ENCODE measurements at places on chromosomes 3 and 15.

DNA sequence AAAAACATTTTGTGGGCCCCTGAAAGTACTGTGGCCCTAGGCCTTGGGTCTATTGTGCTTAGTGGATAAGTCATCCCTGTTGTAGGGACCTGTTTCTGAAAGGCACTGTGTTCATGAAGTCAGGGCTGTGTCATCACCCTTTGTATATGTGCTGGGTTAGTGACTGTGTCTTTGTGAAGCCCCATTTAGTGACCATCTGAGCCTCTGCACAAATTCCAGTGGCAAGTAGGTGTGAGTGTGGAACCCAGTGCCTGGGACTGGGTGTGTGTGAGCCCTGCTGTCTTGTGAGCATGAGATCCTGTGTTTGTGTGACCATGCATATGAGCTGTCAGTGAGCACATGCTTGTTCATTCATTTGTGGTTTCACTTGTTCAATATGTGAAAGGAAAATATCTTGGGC, 1.2 kb upstream of the HYAL1 start:
- DNase-seq = no peak

- no peak for DNase-seq
Observed at GRCh38 chr3:19155375-19155774, 7.1 kb downstream of the KCNH8 start.

- DNase-seq = no peak
Observed at GRCh38 chr3:171646357-171647133, 163.7 kb downstream of the PLD1 start.

- DNase-seq = no peak
Observed at GRCh38 chr15:35771746-35772442, 225.9 kb upstream of the DPH6 start.

GRCh38 chr3:196335503-196335948, 2.7 kb downstream of the TM4SF19 start:
- no peak for DNase-seq

- no peak for DNase-seq
Observed at GRCh38 chr3:35965908-35966307, 326.6 kb downstream of the ARPP21 start.

DNA sequence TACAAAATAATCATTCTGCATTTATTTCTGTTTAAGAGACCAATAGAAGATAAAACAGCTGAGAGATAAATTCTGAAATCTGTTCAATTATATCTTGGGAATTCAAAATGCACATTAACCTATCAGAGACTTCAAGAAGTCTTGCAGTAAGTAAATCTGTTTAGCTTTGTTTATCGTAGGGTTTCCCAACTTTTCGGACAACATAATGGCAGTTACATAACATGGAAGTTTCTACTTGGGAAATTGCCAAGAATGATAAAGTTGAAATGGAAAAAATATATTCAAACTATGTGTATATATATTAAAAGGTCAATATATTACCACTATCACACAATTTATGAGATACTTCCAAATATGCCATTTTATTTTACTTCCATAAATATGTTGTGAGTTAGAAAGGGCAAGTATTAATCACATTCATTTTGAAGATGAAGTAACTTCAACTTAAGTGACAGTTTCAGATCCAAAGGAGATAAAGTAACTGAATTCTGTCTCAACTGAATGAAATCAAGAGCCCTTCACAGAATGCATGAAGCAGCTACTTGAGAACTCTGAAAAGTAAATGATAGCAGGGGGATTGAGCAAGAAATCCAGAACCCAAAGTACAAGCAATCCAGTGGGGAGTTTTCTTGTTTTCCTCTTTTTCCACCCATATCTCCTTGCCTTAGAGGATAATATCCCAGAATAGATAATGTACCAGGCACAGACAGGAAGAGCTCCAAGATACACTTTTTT, 108.8 kb downstream of the PLOD2 start:
- DNase-seq = no peak

DNA sequence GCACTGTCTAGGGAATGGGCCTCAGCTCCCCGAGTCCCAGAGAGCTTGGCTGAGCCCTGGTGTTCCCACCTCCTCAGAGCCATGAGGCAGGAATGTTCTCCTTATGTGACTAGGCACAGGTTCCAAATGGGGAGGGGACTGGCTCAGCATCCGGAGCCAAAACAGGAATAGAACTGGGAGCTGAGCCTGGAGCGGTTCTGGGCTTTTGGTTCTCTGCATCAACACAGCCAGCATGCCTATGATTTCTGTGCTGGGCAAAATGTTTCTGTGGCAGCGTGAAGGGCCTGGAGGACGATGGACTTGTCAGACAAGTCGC, at the start of gene FAM131A:
Gene FAM131A, plus strand, starts transcription at position 202 of the 316 bp plus-strand sequence. Its CDS starts 31 bp downstream, at position 233.
- DNase-seq = no peak

DNA sequence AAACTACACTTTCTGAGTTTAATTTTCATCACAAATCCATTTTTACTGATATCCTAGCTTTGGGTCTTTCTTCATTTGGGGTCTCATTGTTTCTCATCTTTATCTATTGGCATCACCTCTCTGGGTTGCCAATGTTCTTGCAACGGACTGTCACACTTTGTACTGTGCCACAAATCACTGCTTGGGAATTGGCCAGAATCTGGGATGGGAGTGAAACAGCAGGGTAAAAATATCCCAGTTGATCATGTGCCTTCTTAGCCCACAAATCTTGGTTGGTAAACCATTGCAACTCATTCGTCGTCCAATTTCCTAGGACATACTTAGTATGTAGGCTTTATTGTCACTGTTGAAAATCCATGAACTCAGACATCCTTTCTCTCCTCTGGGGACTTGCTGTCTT, 698.5 kb downstream of the OTOL1 start:
- no peak for DNase-seq
